GM23248 (cell line): ENCODE measurements at places on chromosomes 6 and 20.

DNA sequence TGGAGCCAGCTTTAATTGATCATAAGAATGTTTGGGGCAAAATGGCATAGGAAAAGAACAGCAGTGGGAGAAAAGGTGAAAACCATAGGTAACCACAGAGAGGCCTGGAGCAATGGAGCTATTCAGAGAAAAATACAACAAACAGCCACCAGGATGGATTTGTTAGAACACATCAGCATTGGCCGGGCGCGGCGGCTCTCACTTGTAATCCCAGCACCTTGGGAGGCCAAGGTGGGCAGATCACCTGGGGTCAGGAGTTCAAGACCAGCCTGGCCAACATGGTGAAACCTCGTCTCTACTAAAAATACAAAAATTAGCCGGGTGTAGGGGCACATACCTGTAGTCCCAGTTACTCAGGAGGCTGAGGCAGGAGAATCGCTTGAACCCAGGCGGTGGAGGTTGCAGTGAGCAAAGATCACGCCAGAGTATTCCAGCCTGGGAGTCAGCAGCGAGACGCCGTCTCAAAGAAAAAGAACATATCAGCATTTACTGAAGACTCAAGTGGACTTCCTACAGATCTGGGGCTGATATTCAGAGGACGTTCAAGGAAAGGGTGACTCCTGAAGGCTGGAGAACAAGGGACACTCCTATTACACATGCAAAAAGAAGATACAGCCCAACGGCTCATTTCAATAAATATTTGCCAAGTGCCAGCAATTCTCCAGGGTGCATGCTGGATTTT, 20.2 kb downstream of the SNHG17 start:
- no peak for DNase-seq

- DNase-seq, result peak; percentile 14
Observed at GRCh38 chr6:73511796-73512195, 9.0 kb downstream of the EEF1A1 start.

- DNase-seq, result no peak
Observed at GRCh38 chr20:32575805-32576204, 9.3 kb downstream of the NOL4L start.

DNA sequence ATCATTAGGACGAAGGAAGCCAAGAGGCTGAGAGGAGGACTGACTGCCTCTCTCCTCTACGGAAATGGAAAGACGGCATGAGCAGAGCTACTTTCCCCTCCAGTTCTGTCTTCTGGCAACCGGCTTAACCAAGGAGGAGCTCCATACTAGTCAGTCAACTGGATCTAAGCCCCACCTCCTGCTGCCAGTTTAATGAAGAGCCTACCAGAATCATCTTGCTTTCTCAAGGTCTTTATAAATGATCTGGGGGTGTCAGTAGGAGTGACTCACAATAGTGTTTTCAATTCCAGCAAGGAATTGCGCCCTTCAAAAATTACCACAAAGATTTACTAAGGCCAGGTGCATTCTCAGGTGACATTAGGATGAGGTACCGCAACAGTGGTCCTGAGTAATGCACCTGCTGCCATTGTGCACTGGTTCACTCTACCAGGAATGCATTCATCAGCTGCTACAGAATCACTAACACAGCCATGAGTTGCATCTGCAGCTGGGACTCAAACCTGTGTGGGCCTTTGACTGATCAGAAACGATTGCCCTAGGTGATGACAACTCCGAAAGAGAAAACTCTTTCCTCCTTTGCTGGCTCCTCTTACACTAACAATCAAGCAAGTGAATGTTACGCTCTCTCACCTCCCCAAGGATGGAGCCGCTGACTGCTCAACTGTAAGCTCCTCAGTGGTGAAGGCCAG, 2.8 kb downstream of the UQCC2 start:
- no peak for DNase-seq

GRCh38 chr6:74879234-74879633, 326.6 kb downstream of the COL12A1 start:
- peak; percentile 88 for DNase-seq

DNA sequence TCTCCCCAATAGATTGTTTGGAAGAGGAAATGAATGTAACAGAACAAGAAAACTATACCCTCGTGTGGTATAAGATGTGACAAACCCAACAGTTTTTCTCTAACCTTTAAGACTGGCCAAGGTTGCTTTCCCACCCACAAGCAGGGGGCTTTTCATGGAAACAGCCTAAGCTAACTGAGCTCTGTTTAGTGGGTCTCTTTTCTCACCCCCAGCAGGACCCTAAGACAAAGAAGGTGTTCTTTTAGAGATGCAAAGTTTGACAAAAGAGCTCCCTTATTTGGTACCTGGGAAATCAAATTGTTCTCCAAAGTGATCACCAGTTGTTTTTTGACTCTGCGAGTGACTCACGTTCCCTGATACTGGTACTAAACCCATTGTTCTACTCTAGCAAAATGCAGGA, 59.1 kb downstream of the MBOAT1 start:
- DNase-seq, result no peak

DNA sequence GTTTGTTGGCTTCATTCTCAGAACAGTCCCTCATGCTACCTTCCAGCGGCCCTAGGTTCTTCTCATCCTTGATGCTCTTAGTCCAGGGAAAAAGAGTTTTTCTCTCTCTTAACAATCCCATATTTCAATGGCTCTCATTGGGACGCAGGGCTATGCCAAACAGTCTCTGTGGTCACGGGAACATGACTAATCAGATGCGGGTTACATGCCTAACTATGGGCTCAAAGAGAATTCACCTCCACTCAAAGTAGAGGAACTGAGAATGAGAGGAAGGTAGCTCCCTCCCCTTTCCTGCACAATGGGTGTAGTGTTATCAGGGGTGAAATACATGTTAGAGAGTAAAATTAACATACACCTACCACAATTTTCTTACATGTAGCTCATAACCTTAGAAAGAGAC, 18.1 kb upstream of the ATRN start:
- no peak for DNase-seq
